ENCODE measurements at places on chromosomes 2 and 18.

GRCh38 chr2:70768590-70769085, 638 bp upstream of the ADD2 start:
- no peak for DNase-seq

DNA sequence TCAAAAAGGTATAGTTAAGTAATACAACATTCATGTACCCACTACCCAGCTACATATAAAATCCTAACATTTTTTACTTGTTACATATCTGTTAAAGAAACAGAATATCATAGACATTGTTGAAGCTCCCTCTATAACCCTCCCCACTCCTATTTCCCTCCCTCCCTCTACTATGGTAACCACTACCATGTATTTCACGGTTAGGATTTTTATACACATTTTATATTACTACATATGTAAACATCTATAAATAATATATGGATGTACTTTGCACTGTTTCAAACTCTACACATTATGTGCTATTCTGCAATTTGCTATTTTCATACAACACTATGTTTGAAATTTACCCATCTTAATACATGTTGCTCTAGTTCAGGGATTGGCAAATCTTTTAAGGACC, 36.3 kb downstream of the THOC1 start:
- no peak for DNase-seq

DNA sequence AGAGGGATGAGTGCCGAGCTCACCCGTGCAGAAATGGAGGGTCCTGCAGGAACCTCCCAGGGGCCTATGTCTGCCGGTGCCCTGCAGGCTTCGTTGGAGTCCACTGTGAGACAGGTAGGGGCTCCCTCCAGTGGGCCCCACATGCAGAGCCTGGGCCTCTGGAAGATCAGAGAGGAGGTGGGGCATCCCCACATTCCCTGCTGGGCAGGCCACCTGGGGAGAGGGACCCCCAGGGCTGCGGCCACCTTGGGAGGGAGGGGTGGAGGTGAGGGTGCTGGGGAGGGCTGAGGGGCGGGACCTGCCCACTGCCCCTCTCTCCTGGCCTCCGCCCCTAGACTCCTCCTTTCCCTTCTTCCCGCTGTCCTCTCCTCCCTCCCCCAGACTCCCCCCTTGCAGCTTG, 38.5 kb downstream of the MTERF4 start:
- DNase-seq: no peak

GRCh38 chr2:88639865-88640264, 12.6 kb upstream of the EIF2AK3 start:
- no peak for DNase-seq

- no peak for DNase-seq
These were observed 275.9 kb upstream of the TCF4 start for GRCh38 chr18:55863876-55864275.

- DNase-seq: no peak
These were observed 68.3 kb upstream of the IL1R1 start for GRCh38 chr2:102074152-102074783.

All from stimulated activated CD4-positive, alpha-beta T cell treated with anti-CD3 and anti-CD28 coated beads, Interleukin-2, amount 100 ng/mL, for 48 hours (primary cell).